ENCODE measurements at places on chromosomes 7 and 10.

GRCh38 chr7:2202901-2203765 is 29.6 kb downstream of the MAD1L1 start:
- DNase-seq = no peak

DNA sequence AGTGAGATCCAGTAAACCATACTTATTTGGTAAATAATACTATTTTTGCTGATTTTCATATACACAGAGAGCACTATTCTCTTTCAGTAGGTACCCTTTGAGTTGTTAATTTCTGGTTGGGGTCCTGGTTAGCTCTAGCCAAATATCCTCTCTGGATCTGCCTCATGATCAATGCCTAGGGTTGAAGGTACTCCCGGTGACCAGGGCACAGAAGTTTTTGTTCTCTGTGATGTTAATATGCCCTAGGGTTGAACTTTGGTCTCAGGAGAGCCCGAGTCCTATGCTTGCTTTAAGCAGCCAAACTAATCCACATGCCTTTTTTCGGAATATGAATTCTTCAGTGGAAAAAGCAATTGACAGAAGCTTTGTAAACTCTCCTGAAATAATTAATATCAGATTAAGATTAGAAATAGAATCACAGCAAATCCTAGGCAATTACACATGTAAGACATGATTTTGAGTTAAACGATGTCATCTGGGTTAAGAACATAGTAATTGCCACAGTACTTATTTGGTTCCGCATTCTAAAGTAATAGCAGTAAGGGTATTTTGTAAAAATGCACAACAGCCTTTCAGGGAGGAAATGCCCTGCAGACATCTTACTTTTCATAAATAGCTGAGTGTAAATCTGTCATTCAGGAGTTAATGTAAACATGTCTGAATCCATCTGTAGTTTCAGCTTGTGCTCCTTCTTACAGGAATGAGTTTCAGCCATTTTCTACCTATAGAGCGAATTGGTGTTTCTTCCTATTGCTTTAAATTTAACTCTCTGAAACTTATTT is 10.1 kb downstream of the CHN2 start:
- DNase-seq = no peak

- DNase-seq = no peak
Observed at GRCh38 chr10:81414038-81414437, 461.0 kb upstream of the NRG3 start.

GRCh38 chr7:110372685-110373084 is 718.2 kb upstream of the LRRN3 start:
- no peak for DNase-seq

Data from stimulated activated CD8-positive, alpha-beta memory T cell treated with anti-CD3 and anti-CD28 coated beads, Interleukin-2, amount 100 ng/mL, for 1 hour (primary cell).